ENCODE measurements at places on chromosomes 6 and 20.

GRCh38 chr20:46893877-46894578, 615 bp upstream of the EYA2 start:
- DNase-seq = no peak

GRCh38 chr6:14882394-14883026, 363.4 kb upstream of the JARID2 start:
- no peak for DNase-seq

- no peak for DNase-seq
These were observed 403 bp downstream of the CDH26 start for GRCh38 chr20:59958626-59959025.

DNA sequence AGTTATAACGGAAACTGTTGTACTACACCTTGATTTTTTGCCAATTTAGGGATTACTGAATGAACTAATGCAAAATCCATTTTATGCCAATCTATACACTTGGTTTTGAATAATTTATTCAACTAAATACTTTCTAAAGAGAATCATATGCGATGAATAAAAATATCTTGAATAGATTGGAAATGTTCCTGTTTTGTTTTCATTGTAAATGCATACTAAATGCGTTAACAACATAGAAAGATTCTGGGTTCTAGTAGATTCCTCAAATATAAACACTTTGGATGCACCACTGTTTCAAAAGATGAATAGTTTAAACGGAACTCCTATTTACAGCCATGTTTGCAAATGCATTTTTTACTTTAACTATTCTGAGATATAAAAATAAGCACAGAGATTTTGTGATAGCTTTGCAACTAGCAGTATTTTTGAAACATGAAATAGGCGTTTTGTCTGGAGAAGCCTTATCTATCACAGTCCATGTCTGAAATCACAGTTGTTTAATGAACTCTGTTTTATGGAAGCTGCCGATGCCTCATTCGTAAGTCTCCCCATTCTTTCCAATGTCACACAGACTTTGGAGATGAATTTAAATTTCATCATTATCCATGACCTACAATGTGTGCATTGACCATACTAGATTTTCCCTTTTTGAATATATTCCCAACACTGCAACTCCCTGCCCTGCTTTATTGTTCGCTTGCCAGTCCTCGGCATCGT, 277.7 kb upstream of the QKI start:
- DNase-seq = no peak

- DNase-seq = no peak
These were observed 49.3 kb upstream of the SRPK1 start for GRCh38 chr6:35970181-35970580.

- no peak for DNase-seq
These were observed 374.4 kb downstream of the UTRN start for GRCh38 chr6:144659202-144660182.

- DNase-seq = no peak
These were observed 201.1 kb downstream of the OGFRL1 start for GRCh38 chr6:71489736-71490135.
